Activated CD8-positive, alpha-beta T cell treated with anti-CD3 and anti-CD28 coated beads, Interleukin-2, amount 10 ng/mL, durations not matched to agents 7 days and 5 days (primary cell): ENCODE measurements at places on chromosomes 13 and 19.
A peak's percentile ranks its signal among the peaks of the same experiment; 100 is the strongest.

- DNase-seq: no peak
These were observed 825.8 kb downstream of the GPC5 start for GRCh38 chr13:92224052-92224821.

GRCh38 chr19:1049106-1049505, 9.2 kb downstream of the ABCA7 start:
- DNase-seq: no peak

- DNase-seq: no peak
These were observed 234.4 kb upstream of the RXFP2 start for GRCh38 chr13:31504918-31505317.

GRCh38 chr13:63446329-63446728, 2030.7 kb upstream of the PCDH20 start:
- DNase-seq: no peak

DNA sequence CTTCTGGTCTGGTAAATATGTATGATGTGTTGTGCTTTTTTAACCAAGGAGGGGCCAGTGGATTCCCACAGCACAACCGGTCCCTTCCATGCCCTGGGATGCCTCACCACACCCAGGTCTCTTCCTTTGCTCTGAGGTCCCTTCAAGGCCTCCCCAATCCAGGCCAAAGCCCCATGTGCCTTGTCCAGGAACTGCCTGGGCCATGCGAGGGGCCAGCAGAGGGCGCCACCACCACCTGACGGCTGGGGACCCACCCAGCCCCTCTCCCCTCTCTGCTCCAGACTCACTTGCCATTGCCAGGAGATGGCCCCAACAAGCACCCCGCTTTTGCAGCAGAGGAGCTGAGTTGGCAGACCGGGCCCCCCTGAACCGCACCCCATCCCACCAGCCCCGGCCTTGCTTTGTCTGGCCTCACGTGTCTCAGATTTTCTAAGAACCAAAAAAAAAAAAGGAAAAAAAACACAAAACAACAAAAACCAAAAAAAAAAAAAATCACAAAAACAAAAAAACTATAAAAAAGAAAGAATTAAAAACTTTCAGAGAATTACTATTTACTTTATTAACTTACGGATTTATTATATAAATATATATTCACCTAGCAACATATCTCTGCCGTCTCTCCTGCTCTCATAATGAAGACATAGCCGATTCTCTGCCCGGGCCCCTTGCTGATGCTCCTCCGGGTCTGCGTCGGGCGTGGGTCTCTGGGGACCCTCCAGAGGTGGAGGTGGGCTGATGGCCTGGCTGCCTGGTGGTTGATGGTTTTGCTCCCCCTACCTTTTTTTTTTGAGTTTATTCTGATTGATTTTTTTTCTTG, 14.4 kb downstream of the CAPN12 start:
- peak; percentile 82 for DNase-seq

- peak; percentile 98 for DNase-seq
These were observed at the start of gene ZNF554 for GRCh38 chr19:2819540-2820111. Gene ZNF554, plus strand, starts transcription at chr19:2819868. Its CDS starts 204 bp downstream, at chr19:2820072.

GRCh38 chr13:106151056-106151699, 384.3 kb downstream of the EFNB2 start:
- DNase-seq: no peak
